ENCODE measurements at places on chromosomes 13 and 19.
A peak's percentile ranks its signal among the peaks of the same experiment; 100 is the strongest.

DNA sequence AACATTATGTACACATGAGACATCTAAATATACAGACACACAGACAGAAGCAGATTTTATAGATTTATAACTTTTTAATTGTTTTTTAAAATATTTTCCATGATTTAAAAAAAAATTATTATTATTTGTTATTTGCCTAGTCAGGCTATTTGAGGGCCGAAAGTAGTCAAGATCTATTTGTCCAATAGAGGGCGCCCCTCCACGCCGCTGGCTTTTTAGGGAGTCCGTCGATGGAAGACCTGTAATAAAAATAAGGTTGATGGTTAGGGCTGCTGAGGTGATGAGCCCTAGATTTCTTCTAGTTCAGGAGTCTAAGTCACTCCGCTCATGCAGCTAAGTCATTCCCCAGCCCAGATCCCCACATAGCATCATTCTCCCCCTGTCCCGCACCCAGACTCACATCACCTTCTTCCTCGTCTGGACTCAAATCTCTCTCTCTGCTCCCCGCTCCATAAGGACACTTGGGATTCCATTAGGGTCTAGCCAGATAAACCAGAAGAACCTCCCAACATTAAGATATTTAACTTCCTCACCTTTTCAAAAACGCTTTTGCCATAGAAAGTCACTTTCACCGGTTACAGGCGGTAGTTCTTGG, 33.9 kb upstream of the CEACAM21 start:
- peak; percentile 81 for DNase-seq

- DNase-seq = peak; percentile 91
Observed at GRCh38 chr19:17294051-17294891, 9.0 kb downstream of the ABHD8 start.

- no peak for DNase-seq
Observed at GRCh38 chr13:73873940-73874830, 260.0 kb downstream of the KLF12 start.

DNA sequence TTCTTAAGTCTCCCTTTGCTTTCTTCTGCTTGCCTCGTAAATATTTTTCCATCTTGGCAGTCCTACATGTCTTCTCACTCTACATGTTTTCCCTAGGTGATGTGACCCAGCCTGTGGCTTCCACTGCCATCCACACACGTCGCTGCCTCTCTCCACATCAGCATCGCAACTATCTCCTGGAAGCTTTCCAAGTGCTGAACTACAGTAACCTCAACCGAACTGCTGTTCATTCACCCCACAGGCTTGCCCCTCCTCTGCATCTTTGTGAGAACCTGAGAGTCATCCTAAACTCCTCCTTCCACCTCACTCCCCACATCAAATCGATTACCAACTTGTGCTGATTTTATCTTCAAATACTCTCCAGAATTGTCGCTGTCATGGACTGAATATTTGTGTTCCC, 41.2 kb upstream of the USPL1 start:
- no peak for DNase-seq

DNA sequence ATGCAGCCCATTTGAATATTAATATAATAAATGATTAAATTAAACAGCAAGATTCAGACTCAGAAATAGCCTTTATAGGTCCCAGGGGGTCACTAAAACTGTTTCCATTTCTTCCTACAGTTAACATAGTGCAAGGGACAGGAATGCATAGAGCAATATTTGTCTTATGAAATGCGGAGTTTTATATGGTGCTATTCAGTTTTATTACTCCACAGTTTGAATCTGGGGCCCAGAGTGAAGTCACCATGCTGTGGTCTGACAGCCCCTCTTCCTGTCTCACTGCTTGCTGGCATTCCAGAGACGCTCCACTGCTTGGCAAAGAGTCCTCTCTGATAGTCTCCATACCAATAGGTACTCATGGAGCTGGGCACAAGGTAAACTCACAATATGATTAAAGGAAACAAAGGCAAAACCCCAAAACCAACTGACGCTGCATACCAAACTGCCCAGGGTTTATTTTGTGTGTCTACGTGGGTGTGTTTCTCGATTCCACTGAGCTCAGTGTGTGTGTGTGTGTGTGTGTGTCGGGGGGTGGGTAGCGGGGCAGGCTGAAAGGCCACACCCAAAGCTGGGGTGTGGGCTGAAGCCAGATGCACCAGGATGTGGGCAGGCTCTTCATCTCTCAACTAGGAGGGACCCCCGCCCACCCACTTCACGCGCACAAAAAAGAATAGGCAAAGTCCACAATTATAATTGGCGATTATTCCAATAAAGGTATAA, 277.9 kb downstream of the TSHZ3 start:
- DNase-seq = no peak

DNA sequence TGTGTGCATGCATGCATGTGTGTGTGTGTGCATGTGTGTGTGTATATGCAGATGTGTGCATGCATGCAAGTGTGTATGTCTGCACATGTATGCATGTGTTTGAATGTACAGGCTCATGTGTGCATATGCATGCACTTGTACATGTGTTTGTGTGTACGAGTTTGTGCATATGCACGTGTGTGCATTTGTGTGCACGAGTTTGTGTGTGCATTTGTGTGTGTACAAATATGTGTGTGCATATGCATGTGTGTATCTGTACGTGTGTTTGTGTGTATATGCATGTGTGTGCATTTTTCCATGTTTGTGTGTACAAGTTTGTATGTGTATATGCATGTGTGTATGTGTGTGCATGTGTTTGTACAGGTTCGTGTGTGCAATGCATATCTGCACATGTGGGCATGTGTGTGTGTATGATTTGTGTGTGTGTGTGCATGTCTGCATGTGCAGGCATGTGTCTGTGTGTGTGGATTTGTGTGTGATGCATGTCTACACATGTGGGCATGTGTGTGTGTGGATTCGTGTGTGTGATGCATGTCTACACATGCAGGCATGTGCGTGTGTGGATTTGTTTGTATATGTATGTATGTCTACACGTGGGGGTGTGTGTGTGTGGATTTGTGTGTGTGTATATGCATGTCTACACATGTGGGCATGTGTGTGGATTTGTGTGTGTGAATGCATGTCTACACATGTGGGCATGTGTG, 57.1 kb downstream of the F2RL3 start:
- DNase-seq = no peak

- no peak for DNase-seq
Observed at GRCh38 chr13:32895296-32895695, 120.9 kb upstream of the KL start.

DNA sequence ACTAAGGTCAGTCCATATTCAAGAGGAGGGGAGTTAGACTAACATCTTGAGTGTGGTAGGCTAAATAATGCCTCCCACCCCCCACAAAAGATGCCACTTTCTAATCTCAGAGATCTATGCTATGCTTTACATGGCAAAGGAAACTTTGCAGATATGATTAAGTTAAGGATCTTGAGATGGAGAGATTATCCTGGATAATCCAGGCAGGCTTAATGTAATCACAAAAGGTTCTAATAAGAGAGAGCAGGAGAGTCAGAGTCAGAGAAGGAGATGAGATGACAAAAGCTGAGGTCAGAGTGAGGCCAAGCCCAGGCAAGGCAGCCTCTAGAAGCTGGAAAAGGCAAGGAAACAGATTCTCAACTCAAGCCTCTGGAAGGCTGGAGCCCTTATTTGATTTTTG, 1011.6 kb downstream of the PCDH9 start:
- no peak for DNase-seq

DNA sequence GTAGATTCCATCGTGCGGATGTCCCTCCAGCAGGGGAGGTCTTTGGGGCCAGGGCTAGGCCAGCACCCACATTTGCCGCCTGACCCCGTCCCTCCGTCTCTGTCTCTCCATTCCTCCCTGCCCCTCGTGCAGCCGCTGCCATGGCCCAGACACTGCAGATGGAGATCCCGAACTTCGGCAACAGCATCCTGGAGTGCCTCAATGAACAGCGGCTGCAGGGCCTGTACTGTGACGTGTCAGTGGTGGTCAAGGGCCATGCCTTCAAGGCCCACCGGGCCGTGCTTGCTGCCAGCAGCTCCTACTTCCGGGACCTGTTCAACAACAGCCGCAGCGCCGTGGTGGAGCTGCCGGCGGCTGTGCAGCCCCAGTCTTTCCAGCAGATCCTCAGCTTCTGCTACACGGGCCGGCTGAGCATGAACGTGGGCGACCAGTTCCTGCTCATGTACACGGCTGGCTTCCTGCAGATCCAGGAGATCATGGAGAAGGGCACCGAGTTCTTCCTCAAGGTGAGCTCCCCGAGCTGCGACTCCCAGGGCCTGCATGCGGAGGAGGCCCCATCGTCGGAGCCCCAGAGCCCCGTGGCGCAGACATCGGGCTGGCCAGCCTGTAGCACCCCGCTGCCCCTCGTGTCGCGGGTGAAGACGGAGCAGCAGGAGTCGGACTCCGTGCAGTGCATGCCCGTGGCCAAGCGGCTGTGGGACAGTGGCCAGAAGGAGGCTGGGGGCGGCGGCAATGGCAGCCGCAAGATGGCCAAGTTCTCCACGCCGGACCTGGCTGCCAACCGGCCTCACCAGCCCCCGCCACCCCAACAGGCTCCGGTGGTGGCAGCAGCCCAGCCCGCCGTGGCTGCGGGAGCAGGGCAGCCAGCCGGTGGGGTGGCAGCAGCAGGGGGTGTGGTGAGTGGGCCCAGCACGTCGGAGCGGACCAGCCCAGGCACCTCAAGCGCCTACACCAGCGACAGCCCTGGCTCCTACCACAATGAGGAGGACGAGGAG, 14.8 kb downstream of the STX10 start:
- no peak for DNase-seq

DNA sequence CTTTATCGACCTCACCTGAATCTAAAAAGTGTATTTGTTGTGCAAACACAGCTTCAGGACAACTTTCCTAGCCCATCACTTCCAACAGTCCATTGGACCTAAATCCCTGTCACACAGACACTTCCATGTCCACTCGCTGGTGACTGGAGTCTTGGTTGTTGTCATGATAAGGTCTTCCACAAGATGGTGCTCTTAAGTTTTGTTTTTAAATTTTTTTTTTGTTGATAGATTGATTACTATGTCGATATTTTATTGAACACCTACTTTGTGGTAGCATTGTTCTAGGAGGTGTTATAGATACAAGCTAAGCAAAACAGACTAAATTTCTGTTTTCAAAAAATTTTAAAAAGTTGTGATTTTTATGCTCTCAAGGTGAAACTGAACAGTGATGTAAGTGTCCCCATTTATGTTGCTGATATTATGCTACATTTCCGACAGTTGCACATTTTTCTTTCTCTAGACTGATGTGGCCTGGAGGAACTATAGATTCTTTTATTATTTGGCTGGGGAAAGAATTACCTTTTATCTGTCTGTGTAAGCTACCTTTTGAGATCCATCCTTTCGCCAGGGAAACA, 8.1 kb upstream of the ERICH6B start:
- no peak for DNase-seq

- DNase-seq = peak; percentile 68
Observed at GRCh38 chr13:35855531-35856019, 275.6 kb downstream of the DCLK1 start.

DNA sequence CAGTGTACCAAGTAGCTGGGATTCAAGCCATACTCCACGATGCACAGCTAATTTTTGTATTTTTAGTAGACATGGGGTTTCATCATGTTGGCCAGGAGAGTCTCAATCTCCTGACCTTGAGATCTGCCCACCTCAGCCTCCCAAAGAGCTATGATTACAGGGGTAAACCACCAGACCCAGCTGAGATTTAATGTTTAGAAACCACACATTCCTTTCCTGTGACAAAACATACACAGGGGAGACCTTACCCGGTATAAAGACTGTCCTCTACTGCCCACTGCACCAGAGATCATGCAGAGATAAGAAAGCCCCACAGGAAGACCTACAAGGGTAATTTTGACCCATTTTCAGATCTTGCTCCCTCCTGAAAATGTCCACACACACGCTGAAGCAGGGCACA, 22.8 kb upstream of the ZNF83 start:
- DNase-seq = no peak

DNA sequence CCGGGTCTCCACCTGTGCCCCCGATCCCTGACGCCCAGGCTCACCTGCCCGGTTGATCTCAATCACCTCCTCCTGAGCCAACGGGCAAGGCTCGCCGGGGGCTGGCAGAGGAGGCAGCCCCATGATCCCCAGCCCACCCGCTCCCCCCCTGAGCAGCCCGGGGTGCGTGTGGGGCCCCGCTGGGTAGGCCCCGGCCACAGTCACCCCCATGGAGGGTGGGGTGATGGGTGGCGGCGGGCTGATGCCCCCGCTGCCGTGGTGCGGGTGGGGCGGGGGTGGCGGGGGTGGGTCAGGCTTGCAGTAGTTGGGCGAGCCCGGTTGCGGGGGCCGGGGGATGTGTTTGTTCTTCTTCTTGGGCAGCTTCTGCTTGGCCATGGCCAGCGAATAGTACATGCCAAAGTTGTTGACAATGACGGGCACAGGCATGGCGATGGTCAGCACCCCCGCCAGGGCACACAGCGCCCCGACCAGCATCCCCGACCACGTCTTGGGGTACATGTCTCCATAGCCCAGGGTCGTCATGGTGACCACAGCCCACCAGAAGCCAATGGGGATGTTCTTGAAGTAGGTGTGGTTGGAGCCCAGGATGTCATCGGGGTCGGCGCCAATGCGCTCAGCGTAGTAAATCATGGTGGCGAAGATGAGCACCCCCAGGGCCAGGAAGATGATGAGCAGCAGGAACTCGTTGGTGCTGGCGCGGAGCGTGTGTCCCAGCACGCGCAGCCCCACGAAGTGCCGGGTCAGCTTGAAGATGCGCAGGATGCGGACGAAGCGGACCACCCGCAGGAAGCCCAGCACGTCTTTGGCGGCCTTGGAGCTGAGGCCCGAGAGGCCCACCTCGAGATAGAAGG, 6.0 kb downstream of the KCNC3 start:
- DNase-seq = no peak

- no peak for DNase-seq
Observed at GRCh38 chr19:34731019-34731829, 2.8 kb upstream of the ZNF181 start.

- DNase-seq = peak; percentile 48
Observed at GRCh38 chr19:17337675-17338432, 501 bp downstream of the GTPBP3 start.

- no peak for DNase-seq
Observed at GRCh38 chr13:44156294-44156658, 217.3 kb upstream of the SERP2 start.

DNA sequence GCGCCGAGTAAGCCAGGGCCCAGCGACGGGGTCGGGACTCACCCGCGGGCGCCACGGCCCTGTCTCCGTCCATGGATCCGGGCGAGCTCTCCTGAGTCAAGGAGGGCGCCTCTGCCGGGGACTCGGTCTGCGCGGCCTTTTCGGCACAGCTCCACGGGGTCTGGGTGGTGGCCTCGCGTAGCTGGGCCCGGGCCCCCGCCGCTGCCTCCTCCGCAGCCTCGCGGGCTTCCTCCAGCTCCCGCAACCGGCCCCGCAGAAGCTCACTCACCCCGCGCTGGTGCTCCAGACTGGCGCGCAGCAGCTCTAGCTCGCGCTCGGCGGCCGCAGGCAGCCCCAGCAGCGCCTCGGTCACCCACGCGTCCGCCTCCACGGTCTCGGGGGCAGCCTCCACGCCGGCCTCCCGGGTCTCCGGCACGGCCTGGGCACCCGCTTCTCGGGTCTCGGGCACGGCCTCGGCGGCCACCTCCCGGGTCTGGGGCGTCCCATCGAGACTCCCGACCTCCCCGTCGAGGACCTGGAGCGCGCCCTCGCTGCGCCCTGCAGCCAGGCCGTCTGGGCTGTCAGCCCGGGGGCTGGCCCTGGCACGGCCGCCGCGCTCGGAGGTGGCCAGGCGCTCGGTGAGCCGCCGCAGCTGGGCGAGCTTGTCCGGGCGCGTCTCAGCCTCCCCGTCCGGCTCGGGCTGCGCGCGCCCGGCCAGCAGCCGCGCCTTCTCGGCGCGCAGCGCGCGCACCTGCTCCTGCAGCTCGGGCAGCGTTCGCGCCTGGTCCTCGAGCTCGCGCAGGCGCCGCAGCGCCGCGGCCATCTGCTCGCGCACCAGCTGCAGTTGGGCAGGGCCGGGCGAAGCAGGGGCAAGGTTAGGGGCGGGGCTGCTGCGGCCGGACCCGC, 8.4 kb downstream of the KANK3 start:
- DNase-seq = peak; percentile 78
